ENCODE measurements at places on chromosomes 12 and 14. TPM values are rescaled to one million over a fixed set of nuclear protein-coding genes. Genes with fewer than 3 reads are reported as not detected.

DNA sequence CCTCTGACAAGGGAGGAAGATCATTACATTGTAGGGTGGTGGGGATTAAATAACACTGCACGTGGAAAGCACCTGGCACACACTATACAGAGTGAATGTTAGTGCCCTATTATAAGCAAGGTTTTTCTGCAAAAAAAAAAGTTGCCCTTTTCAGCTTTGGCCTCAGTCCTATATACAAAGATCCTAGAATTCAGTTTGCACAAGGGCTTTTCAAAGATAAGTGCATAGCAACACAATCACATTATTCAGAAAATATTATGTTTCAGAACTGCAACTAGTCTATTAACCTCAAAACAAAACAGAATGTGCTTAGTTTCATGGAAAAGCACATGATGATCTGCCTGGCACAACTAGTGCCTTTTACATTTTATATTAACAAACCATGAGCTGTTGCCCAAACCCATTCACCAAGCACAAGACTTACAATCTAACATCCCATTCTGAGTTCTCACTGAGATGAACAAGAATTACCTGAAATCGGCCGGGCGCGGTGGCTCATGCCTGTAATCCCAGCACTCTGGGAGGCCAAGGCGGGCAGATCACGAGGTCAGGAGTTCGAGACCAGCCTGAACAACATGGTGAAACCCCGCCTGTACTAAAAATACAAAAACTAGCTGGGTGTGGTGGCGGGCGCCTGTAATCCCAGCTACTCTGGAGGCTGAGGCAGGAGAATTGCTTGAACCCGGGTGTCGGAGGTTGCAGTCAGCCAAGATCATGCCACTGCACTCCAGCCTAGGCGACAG lies 1.8 kb downstream of the TM7SF3 start:
- DNase-seq = peak; percentile 14

GRCh38 chr14:94857950-94858349 lies 88.0 kb upstream of the GSC start:
- no peak for DNase-seq

DNA sequence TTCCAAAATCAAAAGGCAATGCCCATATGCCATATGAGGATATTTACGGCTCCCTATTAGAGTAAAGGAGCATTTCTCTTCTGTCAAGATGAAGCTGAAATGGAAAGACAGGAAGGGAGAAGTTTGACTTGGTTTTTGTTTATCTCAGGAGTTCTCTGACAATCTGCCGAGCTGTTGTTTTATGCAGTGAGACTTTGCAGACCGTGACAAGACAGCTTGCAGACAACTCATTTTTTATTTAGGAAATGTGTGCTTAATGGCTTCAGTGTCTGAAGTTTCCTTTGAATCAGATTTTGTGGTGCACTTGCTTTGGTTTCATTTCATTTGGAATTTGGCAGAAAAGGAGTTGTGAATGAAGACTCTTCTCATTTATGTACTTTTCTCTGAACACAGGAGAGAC lies 145.4 kb downstream of the C12orf50 start:
- no peak for DNase-seq

DNA sequence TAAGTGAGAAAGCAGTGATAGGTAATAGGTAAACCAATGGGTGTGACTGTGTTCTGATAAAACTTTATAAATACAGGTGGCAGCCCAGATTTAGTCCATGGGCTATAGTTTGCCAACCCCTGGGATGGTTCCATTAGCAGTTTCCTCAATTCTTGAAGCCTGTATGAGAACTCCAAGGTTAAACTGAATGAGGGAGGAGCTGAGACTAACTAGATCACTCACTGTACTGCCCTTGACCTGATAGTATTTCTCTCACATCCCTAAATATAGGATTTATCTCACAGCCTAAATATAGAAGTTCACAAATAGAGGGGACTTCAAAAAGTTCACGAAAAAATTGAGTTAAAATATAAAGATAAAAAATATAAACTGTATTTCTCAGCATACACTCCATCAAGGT lies 439.6 kb upstream of the CCDC196 start:
- DNase-seq = no peak

DNA sequence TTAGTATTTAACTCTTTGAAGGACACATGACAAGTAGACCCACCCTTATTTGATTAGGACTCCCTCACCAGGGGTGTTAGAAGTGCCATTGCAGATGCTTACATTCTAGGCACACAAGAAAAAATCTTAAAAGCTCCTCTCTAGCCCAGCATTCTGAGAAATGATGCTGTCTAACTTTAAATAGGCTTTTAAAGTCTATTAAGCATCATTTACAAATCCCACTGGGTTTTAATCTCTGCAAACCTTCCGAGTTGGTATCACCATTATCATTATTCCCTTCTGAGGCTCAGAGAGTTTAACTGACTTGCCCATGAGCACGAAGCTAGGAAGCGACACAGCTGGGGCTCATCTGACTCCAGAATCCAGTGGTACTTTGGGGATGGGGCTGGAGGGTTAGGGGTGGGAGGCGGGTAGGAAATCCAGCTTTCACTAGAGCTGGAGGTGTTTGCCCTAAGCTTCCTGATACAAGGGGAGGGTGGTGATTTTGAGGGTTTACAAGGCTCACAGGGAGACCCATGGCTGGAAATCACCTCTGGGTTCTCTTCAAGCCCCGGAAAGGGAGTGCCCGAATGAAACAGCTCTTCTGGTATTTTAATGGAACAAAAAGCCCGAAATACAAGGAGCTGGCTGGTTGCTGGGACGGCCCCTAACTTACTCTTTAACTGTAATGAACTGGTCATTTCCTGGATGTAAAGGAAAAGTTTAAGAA lies 109.2 kb upstream of the FUT8 start:
- peak; percentile 60 for DNase-seq

DNA sequence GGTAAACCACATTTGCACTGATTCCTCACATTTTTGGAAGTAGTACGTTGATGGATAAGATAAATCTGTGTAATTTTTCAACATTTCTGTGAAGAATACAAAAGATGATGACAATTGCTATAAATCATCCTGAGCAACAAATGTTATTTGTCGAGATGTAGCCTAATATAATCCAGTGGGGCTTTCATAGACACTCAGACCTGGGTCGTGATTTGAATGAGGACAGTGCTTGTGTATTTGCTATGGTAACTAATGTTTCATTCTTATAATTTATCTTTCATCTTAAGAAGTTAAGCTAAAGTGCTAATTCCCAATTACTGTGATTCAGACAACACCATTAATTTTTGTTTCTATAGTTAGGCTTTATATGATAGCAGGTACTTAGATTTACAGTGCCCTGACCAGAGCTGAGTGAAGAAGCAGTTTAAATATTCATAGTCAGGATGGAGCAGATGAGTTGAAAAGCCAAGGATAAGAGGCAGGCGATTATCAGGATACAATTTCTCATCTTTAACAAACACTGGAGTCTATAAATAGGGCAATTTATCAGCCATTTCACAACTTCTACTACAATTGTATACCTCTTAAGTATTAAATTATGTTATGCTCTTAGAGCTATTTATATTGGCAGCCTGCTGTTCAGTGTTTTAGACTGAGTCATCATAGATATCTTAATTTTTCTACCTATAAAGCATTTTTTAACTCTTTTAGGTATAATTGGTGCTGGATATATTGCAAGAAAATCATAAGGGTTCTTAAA lies 359.9 kb downstream of the TRHDE start:
- peak; percentile 2 for DNase-seq

DNA sequence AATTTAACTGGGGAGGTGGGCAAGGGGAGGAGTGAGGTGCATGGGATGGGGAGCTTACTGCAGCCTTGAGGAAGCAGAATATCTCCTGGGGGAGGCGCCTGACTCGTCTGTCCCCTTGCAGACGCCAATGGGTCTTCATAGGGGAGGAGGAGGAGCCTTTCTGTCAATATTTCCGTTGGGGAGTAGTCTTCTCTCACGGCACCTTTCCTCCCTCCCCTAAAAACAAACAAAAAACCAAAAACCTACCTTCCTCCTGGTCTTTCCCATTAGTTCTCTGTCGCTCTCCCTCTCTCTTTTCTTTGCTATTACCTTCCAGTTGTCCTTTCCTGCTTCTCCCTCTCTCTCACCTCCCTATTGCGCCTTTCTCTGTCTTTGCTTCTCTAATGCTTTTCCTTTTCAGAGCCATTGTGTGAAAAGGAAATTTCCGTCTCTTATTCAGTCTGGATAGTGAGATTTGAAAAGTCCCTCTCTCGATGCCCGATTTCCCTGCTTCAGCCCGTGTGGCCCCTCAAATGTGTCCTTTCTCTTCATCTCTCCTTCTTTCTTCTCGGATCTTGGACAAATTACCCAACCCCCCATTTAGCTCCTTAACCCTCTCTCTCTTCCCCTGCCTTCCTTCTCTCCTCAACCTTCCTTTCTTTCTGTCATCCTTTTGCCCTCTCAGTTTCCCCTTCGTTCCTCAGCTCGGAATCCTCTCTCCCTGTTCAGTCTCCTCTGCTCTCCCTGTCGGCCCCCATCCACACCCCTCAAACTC lies 5.9 kb downstream of the GPR84 start:
- DNase-seq = no peak

GRCh38 chr12:104172570-104172947 lies 34.5 kb upstream of the NFYB start:
- no peak for DNase-seq

GRCh38 chr12:46372544-46373300 lies at the start of gene SLC38A2:
SLC38A2 (minus strand) TSS chr12:46372773; CDS start chr12:46371293, 1,480 bp downstream.
- DNase-seq = peak; percentile 91

Gene TNFRSF1A
- 107 TPM for total RNA-seq

Gene ANO4
- 2.5 TPM for total RNA-seq

Gene SLC6A13
- 0.49 TPM for total RNA-seq

Gene ARHGEF25
- 6.3 TPM for total RNA-seq

Gene NUAK1
- total RNA-seq = 39.8 TPM
